ENCODE measurements at places on chromosomes 5 and 9. TPM values are rescaled to one million over a fixed set of nuclear protein-coding genes. Genes with fewer than 3 reads are reported as not detected.

GRCh38 chr9:100126423-100126822 is 27.4 kb downstream of the INVS start:
- H3K4me1 ChIP-seq: no peaks in the 10 kb centered on the region
- no peak overlapping the region for H3K27ac ChIP-seq
- no peak overlapping the region for H3K4me3 ChIP-seq
- H3K36me3 ChIP-seq: peaks cover 16% of the 10 kb centered on the region
- DNase-seq: no peak

- H3K27me3 ChIP-seq: peaks cover 3% of the 10 kb centered on the region
- peaks cover 2% of the 10 kb centered on the region for H3K4me1 ChIP-seq
- peaks cover 10% of the 10 kb centered on the region for H3K36me3 ChIP-seq
- H3K27ac ChIP-seq: no peak overlapping the region
These were observed 14.1 kb downstream of the S1PR3 start for GRCh38 chr9:89005323-89005722.

- no peak overlapping the region for H3K27ac ChIP-seq
- H3K4me1 ChIP-seq: no peaks in the 10 kb centered on the region
These were observed 73.2 kb downstream of the SH3PXD2B start for GRCh38 chr5:172380987-172381643.

- H3K36me3 ChIP-seq: peaks cover 42% of the 10 kb centered on the region
- no peaks in the 10 kb centered on the region for H3K27me3 ChIP-seq
- peaks cover 47% of the 10 kb centered on the region for H3K4me1 ChIP-seq
These were observed 1106.0 kb downstream of the TAF11L14 start for GRCh38 chr5:18740301-18740700.

DNA sequence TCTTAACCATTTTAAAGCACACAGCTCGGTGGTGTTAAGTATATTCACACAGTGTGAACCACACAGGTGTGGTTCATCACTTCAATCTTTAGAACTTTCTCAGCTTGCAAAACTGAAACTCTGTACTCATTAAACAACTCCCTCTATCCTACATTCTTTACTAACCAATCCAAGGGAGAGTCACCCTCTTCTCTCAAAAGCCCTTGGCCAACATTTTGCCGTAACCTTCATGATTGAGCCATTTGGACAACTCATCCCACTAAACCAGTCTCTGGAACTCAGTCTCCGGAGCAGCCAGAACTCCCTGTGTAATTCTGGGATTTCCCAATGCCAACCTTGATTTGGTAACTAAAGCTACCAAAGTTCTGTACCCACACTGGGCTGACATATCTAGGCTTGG is 84.7 kb downstream of the TTC39B start:
- no peaks in the 10 kb centered on the region for H3K27me3 ChIP-seq
- H3K27ac ChIP-seq: no peak overlapping the region
- peaks cover 38% of the 10 kb centered on the region for H3K36me3 ChIP-seq
- DNase-seq: no peak
- H3K4me1 ChIP-seq: peaks cover 12% of the 10 kb centered on the region

DNA sequence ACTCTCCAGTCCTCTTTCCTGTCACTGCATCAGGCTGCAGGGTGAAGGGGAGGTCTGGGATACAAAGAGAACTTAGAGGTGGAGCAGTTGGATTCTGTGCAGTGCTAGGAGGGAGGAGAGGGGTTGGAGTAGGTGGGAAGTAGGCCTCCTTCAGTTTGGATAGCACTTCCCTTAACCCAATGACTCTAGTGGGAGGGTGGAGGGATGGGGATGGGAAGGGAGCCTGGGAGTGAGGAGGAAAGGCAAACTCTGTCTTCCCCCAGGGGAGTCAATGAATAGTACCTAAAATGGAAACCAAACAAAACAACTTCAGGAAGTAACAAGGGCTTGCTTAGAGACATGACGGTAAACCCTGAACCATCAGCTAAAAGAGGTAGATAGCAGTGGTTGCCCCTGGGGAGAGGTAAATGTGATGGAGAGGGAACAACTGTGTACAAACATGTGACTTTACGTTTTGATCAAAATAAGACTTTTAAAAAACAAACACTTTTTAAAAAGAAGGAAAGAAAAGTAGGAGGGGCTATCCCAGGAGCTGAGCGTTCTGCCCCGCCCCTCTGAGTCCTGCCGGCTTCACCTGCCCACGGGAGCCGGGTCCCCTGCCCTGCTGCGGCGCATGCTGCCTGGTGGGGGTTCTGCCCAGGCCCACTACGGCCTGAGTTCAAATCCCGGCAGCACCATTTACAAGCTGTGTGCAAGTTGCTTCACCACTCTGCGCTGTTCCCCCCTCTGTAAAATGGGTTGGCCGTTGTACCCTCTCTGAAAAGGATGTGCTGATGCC is 30.9 kb downstream of the GSN start:
- H3K27me3 ChIP-seq: peaks cover 21% of the 10 kb centered on the region
- H3K4me3 ChIP-seq: peak overlapping the region; percentile 46
- H3K36me3 ChIP-seq: no peaks in the 10 kb centered on the region
- H3K27ac ChIP-seq: no peak overlapping the region
- DNase-seq: no peak

GRCh38 chr9:6794936-6795335 is 37.2 kb downstream of the KDM4C start:
- no peak overlapping the region for H3K4me3 ChIP-seq
- H3K36me3 ChIP-seq: peaks cover 52% of the 10 kb centered on the region
- no peak for DNase-seq
- no peaks in the 10 kb centered on the region for H3K4me1 ChIP-seq
- no peaks in the 10 kb centered on the region for H3K27me3 ChIP-seq
- H3K27ac ChIP-seq: no peak overlapping the region

- DNase-seq: no peak
- no peaks in the 10 kb centered on the region for H3K4me1 ChIP-seq
- no peaks in the 10 kb centered on the region for H3K36me3 ChIP-seq
- no peaks in the 10 kb centered on the region for H3K27me3 ChIP-seq
- no peak overlapping the region for H3K27ac ChIP-seq
These were observed 447.4 kb upstream of the WWC1 start for GRCh38 chr5:167843881-167844572.

GRCh38 chr5:8327016-8327415 is 458.1 kb downstream of the MTRR start:
- H3K27ac ChIP-seq: no peak overlapping the region
- H3K27me3 ChIP-seq: no peaks in the 10 kb centered on the region
- H3K36me3 ChIP-seq: no peaks in the 10 kb centered on the region
- DNase-seq: no peak

GRCh38 chr9:93133681-93134014 is 403 bp downstream of the NINJ1 start:
- peaks cover 33% of the 10 kb centered on the region for H3K36me3 ChIP-seq
- H3K27me3 ChIP-seq: no peaks in the 10 kb centered on the region
- H3K4me3 ChIP-seq: peak overlapping the region; percentile 90
- DNase-seq: peak; percentile 40

- no peak within 1 kb of the TSS for H3K4me3 ChIP-seq
- no peaks in the 10 kb centered on the region for H3K27me3 ChIP-seq
- H3K27ac ChIP-seq: no peak within 1 kb of the TSS
- H3K36me3 ChIP-seq: no peaks in the 10 kb centered on the region
These were observed at the start of gene BTNL3 for GRCh38 chr5:180988592-180988991. Gene BTNL3, plus strand, starts transcription at chr5:180988846. Its CDS starts 183 bp downstream, at chr5:180989029.

The CARD6 gene
- 1.5 TPM for total RNA-seq

The MLANA gene
- not detected for total RNA-seq

The TPPP gene
- 0.11 TPM for total RNA-seq

The GABRA1 gene
- total RNA-seq: not detected

Measured in activated T-helper 2 cell treated with anti-CD3 and anti-CD28 coated beads, Interferon-gamma antibody, Interleukin-2, Interleukin-4, amounts not matched to agents 10 μg/mL and 5 μg/mL and 100 μg/mL, durations not matched to agents 14 hours and 24 hours and 36 hours (primary cell).